ENCODE measurements at places on chromosomes 3 and 15.
A peak's percentile ranks its signal among the peaks of the same experiment; 100 is the strongest.

DNA sequence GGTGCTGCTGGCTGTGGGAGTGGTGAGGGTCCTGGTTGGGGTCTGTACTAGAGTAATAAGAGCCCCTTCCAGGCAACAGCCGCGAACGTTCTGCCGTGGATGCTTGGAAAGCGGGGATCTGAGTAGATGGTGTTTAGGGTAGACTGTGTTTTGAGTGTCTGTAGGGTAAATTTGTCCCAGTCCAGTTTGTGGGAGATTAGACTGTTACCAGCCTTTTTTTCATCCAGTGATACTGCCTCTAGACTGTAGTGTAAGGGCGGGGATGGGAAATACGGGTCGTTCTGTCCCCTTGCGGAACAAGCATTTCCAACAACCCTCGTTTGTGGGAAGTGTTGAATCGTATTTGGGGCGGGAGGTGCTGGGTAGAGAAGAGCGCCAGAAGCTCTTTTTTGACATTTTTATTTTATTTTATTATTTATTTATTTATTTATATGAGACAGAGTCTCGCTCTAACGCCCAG lies 424 bp downstream of the HAUS2 start:
- peak; percentile 23 for DNase-seq

DNA sequence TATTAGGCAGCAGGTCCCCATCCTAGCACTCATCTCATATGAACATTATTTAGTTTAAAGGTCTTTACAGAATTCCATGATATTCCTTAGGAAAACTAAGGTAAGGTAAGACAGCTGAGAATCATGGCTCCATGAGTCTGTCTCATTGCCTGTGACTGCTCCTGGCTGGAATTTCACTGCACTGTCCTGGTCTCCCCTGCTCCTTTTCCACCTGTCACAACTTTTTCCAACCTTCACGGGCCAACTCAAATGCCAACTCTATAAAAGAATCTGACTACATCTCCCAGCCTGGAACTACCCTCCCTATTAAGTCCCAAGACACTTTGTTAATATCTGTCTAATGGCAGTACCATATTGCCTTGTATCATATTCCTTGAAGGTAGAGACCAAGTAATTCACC lies 7.6 kb downstream of the CNBP start:
- DNase-seq: no peak

- no peak for DNase-seq
Measured at GRCh38 chr15:96058103-96058851, 272.2 kb upstream of the NR2F2 start.

DNA sequence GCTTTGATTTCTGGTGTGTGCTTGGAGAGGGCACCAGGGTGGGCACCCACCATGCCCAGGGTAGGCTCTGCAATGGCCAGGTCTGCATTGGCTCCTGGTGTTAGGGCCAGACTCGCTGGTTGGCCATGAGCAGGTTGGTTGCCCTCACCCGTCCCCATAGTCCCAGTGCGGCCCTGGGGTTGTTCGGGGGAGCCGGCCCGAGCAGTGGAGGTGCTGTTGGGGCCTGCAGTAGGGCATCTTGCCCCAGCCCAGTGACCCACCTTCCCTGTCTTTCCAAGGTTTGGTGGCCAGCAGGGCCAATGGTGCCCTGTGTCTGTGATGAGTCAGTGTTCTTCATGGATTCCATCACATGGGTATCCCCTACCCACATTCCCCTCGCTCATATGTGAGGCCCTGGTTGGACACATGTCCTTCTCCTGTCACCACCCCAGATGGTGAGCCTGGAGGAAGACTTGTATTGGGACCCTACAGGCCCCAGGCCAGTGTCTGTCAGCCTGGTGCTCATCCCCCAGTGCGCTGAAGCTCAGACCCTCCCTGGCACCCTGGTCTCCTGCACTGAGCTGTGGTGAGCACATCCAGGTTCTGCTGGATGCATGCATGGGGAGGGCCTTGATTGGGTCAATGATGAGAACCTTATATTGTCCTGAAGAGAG lies 190.1 kb downstream of the UBE3A start:
- DNase-seq: peak; percentile 2

DNA sequence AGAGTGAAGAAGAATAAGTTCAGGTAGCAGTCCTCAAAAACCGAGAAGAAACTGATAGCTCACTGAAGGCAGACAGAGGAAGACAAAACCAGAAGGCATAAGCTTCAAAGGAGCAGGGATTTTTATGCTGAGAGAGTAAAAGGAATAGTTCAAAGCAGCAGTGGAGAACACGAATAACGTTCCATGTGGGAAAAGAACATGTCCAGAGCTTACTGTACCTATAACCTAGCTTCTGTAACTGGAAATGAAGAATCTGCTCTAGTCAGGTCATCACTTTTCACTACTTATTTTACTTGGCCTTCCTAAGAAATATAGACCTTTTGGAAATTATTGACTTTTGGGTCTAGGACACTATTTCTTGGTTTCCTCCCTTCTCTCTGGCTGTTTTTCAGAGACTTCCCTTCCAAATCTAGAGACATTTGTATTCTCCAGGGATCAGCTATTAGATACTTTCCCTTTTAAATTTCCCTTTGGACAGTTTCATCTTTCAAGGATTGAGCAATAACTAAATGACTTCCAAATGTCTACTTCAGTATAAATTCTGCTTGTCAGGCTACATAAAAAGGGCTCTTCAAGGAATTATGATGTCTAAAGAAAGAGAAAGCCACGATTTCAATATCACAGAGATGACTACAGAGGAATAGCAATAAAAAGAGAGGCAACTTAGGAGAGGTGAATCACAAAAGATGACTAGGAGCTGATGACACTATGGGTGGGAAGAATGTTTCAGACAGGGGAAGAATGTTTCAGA lies 46.7 kb downstream of the UBE3A start:
- no peak for DNase-seq

GRCh38 chr15:63971427-63971805 lies 74.9 kb downstream of the DAPK2 start:
- DNase-seq: no peak

GRCh38 chr3:46990573-46991374 lies 11.3 kb downstream of the NBEAL2 start:
- no peak for DNase-seq

GRCh38 chr3:32481791-32482631 lies 20.6 kb downstream of the CMTM6 start:
- DNase-seq: no peak

GRCh38 chr15:47669221-47669620 lies 48.1 kb upstream of the SEMA6D start:
- no peak for DNase-seq

Measured in GM12892 (cell line).